ENCODE measurements at places on chromosomes 6 and 20. TPM values are rescaled to one million over a fixed set of nuclear protein-coding genes. Genes with fewer than 3 reads are reported as not detected.

Gene SOX18
- not detected for polyA plus RNA-seq

Gene XKR7
- not detected for polyA plus RNA-seq

Gene POPDC3
- not detected for polyA plus RNA-seq

Gene ADAM33
- not detected for polyA plus RNA-seq

Gene STMND1
- not detected for polyA plus RNA-seq

Gene PI16
- polyA plus RNA-seq, result 5.5 TPM

Gene DDR1
- 3.6 TPM for polyA plus RNA-seq

Gene DEFB132
- polyA plus RNA-seq, result not detected

Gene STX11
- 3.6 TPM for polyA plus RNA-seq

Gene FERMT1
- not detected for polyA plus RNA-seq

Gene CYB5R4
- polyA plus RNA-seq, result 69.3 TPM

Gene ZSWIM3
- polyA plus RNA-seq, result 1.8 TPM

Gene OR12D3
- not detected for polyA plus RNA-seq

Gene PPP1R14C
- polyA plus RNA-seq, result 0.22 TPM

DNA sequence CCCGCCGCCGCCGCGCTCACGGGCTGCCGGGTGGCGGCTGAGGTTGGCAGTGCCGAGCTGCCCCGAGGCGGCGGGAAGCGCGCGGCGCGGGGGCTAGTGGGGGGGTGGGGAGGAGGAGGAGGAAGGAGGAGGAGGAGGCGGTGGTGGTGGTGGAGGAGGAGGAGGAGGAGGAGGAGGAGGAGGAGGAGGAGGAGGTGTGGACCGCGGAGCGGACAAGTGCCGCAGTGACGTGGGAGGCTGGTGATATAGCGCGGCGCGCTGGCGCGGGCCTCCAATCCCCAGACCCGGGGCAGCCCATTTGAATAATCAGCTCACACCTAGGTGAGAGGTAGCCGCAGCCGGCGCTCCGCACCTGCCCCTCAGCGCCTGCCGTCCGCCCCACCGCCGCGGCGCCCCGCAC lies at the start of gene FOXA2:
TSS of gene FOXA2 (minus strand) at position 51 of the 400 bp plus-strand sequence. CDS start 294 bp downstream, outside the sequence.
- no peak for DNase-seq

DNA sequence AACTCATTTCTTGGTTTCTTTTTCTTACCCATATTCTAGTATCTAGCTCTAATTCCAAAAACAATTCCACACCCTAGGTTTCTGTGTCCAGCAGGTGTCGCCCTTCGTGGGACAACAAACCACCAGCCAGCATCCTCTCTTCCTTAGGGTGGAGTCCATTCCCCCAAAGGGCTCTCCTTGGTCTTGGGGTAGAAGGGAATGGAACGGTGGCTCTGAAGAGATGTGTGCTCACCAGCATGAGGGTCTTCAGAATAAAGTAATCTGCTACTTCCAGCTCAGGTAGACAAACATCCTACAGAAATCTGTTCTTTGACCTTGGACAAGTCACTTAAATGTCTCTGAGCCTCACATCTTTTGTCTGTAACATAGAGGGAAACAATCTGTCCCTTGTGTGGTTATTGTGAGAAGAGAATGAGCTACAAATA lies 7.2 kb downstream of the HLA-DMB start:
- peak; percentile 61 for DNase-seq

- DNase-seq, result no peak
These were observed 161.8 kb upstream of the AGPAT4 start for GRCh38 chr6:161435748-161436070.

DNA sequence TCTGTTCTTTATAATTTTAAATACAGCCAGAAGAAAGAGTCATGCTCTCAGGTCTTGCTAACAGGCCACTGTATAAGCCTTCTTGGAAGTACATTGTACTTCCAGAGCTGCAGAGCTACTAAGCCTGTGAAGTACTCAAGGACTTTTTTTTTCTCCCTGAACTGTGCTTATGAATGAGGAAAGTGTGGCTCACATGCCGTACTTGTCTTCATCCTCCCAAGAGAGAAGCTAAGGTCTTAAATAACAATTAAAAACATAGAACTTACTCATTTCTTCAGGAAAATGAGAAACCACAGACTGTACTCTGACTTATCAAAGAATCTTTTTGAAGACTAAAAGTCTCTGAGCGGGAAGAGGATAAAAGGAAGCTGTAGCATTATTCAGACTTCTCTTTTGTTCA lies 218.3 kb downstream of the HTR1B start:
- no peak for DNase-seq

- DNase-seq, result no peak
These were observed 386.8 kb downstream of the PLCB1 start for GRCh38 chr20:8518878-8519277.

GRCh38 chr6:87925373-87926060 lies 122.1 kb upstream of the SPACA1 start:
- DNase-seq, result peak; percentile 79

GRCh38 chr6:159953091-159953601 lies 15.7 kb upstream of the IGF2R start:
- no peak for DNase-seq

DNA sequence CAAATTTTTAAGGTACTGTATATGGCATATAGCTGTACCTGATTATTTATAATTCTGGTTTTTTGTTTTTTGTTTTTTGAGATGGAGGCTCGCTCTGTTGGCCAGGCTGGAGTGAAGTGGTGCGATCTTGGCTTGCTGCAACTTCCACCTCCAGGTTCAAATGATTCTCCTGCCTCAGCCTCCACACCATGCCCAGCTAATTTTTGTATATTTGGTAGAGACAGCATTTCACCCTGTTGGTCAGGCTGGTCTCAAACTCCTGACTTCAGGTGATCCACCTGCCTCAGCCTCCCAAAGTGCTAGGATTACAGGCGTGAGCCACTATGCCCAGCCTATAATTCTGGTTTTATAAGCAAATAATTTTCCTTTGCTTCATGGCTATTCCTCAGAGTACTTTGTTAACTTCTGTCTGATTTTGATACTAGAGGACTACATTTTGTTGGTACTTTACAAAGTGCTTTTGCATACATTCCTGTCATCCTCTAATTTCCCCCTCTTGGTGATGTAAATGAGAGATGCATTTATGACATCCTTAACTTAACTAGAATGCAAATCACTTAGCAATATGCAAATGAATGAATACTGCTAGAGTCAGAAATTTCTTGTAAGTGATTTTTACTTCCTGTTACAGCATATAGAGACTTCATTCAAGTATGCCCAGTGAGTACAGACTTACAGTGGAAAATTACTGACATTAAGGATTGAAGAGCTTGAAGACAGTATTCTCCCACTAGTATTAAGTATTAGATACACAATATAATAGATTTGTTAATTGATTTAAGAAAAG lies 35.7 kb upstream of the ARID1B start:
- peak; percentile 29 for DNase-seq

GRCh38 chr20:46936415-46937156 lies 41.9 kb downstream of the EYA2 start:
- no peak for DNase-seq

DNA sequence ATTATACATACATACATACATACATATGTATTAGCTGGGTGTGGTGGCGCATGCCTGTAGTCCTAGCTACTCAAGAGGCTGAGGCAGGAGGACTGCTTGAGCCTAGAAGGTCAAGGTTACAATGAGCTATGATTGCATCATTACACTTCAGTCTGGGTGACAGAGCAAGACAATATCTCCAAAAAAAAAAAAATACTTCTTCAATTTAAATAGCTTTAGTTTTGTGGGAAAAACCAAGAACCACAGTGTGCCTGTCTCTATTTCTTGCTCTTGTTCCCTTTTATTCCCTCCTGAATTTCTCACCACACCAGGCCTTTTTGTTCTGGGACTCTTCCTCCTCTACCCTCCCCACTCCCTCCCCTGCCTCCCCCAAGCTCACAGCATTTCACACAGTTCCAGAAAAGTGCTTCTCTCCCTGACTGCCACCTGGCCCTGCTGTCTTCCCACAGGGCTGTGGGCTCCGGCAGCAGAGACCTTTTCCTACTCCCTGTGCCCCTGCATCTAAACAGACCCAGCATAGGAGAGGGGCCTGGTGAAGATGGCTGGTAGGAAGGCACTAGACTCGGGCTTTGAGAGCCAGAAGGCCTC lies 1.3 kb downstream of the C20orf203 start:
- no peak for DNase-seq

GRCh38 chr6:3517350-3517749 lies 60.5 kb upstream of the SLC22A23 start:
- DNase-seq, result no peak

- no peak for DNase-seq
These were observed 92.9 kb upstream of the NRSN1 start for GRCh38 chr6:24032896-24033688.

GRCh38 chr6:35494161-35494563 lies 2.7 kb downstream of the TEAD3 start:
- DNase-seq, result no peak

GRCh38 chr6:30143780-30144179 lies 7.8 kb downstream of the TRIM40 start:
- DNase-seq, result no peak

- DNase-seq, result no peak
These were observed 97.9 kb downstream of the ARID1B start for GRCh38 chr6:156875062-156875461.

- no peak for DNase-seq
These were observed 158.5 kb downstream of the BTBD3 start for GRCh38 chr20:12076200-12076599.

GRCh38 chr6:102352552-102352951 lies 959.0 kb downstream of the GRIK2 start:
- DNase-seq, result no peak

DNA sequence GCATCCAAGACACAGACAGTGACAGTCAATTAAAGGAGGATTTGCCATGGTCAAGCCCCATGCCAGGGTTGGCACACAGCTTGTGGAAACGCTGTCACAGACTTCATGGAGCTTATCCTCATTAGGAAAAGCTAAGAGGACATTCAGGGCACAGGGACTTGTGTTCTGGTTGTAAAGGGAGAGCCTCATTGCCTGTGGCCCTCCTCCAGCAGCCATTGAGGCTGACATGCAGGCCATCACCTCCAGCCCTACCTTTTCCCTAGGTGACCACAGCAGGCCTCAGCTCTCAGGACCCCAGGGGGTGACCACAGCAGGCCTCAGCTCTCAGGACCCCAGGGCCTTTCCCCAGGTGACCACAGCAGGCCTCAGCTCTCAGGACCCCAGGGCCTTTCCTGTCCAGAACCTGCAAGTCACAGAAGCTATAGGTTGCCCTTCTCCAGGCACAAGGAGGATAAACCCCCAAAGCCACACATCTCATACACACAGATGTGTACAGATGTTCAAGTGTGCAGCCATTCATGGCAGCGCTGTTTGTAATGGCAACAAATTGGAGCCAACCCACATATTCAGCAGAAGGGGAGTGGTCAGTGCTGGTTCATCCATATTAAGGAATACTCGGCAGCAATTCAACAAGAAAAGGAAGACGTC lies 26.1 kb downstream of the DUSP22 start:
- DNase-seq, result no peak

DNA sequence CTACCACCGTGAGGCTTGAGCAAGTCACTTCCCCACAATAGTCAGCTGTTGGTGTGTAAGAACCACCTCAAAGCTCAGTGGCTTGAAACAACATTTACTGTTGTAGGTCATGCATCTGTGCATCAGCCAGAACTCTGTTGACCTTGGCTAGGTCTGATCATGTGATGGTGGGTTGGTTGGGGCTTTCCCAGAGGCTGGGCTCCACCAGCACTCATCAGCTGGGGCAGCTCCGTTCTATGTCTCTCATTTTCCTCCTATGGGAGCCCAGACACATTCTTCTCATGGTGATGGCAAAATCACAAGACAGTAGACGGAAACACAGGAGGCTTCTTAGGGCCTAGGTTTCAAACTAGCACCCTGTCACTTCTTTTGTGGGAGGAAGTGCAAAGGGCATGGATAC lies 42.8 kb upstream of the PSMF1 start:
- DNase-seq, result peak; percentile 7

GRCh38 chr6:67535946-67536345 lies 1099.1 kb upstream of the ADGRB3 start:
- no peak for DNase-seq

DNA sequence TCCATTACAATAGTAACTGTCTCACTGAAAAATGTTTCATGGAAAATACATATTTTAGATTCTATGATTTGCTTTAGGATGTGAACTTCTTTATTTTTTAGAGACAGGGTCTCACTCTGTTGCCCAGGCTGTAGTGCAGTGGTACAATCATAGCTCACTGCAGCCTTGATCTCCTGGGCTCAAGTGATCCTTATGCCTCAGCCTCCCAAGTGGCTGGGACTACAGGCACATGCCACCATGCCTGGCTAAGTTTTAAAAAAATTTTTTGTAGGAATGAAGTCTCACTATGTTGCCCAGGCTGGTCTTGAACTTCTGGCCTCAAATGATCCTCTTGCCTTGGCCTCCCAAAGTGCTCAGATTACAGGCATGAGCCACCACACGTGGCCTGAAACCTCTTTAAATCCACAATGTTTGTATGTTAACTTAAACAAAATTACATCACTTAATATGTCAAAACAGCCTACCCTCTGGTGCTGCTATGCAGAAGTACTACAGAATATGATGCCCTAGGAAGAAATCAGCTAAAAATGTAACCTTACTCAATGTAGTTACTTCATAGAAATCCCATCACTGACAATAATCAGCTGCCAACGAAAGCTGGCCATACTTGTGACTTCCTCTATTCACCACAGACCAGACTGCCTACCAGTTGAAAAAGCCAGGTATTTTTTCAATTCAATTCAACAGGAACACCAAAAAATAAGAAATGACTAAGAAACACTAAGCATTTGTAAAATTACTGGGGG lies 17.6 kb downstream of the EEF1A1 start:
- no peak for DNase-seq

DNA sequence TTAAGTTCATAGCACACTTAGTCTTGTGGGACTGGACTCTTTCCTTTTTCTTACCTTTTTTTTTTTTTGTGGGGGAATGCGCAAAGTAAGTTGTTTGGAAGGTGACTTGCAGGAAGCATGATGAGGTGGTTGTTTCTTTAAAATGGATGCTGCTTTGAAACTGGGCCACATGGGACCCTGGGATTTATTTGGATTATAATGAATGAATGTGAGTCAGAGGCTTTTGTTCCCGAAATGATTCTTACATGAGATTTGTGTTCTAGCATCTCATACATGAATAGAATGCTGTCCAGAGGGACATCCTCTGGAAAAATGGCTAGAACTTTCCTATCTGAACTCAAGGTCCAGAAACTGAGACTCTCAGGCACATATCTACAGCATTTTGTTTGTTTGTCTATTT lies 236.6 kb upstream of the RNF24 start:
- DNase-seq, result no peak

GRCh38 chr20:60132162-60132826 lies 174.1 kb downstream of the CDH26 start:
- no peak for DNase-seq

DNA sequence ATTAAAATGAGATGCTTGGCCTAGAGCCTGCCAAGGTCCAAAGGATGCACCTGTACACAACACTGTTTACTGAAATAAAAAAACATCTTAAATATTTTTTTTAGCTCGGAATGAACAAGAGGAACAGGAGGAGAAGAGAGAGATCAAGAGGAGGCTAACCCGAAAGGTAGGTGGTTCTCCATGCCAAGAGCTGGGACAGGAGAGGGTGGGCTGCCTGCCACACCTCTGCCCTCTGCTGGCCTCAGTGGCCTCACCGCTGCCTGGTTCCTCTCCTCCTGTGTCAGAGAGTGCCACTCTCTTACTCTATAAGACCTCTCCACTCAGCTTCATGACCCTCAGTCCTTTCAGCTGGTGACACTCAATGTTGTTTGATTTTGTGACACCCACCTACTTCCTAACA lies 50.2 kb downstream of the TBC1D7 start:
- DNase-seq, result peak; percentile 61

GRCh38 chr6:32794510-32794909 lies 22.3 kb downstream of the HLA-DOB start:
- DNase-seq, result peak; percentile 24
